ENCODE measurements at places on chromosomes 12 and 14.
A peak's percentile ranks its signal among the peaks of the same experiment; 100 is the strongest.

- DNase-seq, result no peak
Observed at GRCh38 chr14:61033855-61034254, 52.8 kb downstream of the SLC38A6 start.

DNA sequence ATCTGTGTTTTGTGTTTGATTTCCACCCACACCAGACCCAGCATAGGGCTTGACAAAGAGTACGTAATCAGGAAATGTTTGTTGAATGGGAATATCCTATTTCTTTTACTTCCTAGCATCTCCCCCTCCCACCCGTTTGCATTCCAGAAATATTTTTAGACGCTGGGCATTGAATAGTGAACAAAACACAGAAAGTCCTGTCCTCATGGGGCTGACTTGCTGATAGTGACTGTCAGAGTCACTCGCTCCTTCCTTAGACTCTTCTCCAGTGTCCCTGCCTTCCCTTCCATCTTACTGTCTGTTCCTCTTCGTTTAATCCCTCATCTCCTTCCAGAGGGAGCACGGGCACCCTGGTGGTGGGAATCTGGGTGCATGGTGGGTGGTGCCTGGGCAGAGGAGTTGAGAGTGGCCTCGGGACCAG, 53.6 kb downstream of the SLC25A47 start:
- no peak for DNase-seq

DNA sequence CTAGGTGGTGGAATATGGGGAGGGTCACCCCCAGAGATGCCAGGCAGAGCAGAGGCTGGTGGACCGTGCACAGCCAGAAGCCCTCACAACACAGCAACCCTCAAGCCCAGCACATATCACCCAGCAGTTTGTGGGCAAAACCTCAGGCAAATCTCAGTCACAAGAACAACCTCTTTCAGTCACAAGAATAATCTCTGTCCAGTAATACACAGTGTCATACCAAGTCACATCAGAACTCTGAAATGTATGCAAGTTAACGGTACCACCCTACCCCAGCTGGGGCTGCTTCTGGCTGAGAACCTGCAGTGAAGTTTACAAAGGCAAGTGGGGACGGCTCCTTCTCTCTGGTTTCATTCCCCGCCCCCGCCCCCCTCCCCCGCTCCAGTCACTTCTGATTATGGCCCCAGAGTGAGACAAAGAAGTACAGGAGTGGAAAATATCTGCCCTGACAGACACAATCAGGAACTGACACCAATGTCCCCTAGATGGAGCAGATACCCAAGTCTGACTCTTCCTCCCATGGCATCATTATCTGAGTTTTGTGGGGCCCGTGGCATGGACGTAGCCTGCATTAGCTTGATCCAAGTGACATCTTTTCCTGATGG, 480.9 kb upstream of the TMEM132C start:
- DNase-seq, result no peak

- DNase-seq, result no peak
Observed at GRCh38 chr12:122978507-122978955, 1.9 kb upstream of the ARL6IP4 start.

GRCh38 chr12:26614011-26614616, 218.9 kb downstream of the ITPR2 start:
- DNase-seq, result peak; percentile 25

DNA sequence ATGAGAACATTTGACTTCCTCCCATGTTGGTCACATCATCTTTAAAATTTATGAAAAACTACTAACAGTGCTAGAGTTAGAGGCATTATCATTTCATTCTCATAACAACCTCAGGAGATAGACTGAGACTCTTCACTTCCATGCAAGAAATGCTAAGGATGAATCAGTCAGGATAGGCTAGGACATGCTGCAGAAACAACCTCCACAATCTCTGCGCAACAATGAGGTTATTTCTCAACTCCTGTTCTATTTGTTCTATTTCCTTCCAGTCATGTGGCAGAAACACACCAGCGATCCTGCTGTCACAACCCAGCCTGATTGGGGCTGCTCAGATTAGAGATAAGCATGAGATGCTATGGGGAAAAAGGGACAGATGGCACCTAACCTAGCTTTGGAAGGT, 49.0 kb upstream of the TMEM263 start:
- no peak for DNase-seq

GRCh38 chr12:104122298-104122697, 15.7 kb downstream of the NFYB start:
- no peak for DNase-seq

DNA sequence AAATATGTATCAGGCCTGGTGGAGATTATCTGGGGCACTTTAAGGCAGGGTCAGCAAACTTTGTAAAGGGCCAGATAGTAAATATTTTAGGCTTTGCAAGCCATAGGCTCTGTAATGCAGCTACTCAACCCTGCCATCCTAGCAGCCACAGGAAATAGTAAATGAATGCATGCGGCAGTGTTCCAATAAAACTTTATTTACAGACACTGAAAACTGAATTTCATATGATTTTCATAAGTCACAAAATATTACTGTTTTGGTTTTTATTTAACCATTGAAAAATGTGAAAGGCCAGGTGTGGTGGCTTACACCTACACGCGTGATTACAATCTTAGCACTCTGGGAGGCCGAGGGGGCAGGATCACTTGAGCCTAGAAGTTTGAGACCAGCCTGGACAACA, 3.2 kb upstream of the CAMKK2 start:
- no peak for DNase-seq

DNA sequence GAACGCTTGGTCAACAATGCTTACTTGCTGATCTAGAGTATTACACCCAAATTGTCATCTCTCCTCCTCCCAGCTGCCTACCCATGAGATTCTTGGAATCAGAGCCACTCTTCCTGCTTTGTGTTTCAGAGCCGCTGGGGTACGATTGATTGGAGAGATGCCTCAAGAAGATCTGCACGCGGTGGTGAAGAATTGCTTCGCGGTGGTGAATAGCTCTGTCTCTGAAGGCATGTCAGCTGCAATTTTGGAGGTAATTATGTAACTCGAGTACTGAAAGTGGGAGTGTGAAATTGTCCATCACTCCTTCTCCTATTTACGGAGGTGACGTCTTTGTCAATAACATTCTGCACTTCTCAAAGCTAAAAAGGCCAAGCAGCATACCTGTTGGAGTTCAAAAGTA, 93.9 kb downstream of the GLT1D1 start:
- DNase-seq, result no peak

DNA sequence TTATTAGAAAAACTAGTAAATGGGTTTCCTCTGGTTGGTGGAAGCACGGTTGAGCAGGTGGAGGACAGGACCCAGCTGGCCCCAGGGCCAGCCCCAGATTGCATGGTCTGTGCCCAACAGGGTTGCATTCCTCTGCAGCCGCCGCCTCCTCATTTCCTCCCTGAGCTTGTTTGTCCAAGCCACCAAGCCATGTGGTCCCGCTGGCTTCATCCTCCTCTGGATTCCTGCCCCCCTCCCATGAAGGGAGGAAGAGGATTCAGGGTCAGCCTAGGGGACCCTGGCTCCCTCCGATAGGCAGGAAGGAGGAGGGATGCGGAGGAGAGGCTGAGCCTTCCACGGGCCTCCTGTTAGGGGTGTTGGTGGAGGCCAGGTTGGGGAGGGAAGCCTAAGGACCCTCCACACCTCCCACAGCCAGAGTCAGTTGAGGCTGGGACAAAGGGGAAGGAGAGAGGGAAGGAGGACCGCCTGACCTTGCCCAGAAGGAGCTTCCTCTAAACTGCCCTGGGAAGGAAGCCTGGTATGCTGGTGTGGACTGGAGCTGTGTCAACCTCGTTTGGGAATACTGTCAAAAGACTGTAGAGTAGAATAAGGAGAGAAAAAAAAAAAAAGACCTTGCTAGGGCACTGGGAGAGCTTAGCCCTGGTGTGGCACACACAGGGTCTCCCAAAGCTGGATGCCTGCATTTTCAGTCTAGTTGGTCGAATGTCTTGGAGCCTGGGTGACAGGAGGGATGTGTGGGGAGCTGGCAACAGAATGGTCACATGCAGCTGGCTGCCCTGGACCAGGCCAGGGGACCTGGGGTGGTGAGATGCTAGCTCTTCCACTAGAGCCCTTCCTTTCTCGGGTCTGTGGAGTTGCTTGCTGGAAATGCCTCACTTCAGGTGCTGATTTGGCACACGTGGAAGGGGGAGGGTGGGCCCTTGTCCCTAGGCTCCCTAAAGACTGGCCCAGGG, 42.4 kb downstream of the PLEKHG3 start:
- no peak for DNase-seq

DNA sequence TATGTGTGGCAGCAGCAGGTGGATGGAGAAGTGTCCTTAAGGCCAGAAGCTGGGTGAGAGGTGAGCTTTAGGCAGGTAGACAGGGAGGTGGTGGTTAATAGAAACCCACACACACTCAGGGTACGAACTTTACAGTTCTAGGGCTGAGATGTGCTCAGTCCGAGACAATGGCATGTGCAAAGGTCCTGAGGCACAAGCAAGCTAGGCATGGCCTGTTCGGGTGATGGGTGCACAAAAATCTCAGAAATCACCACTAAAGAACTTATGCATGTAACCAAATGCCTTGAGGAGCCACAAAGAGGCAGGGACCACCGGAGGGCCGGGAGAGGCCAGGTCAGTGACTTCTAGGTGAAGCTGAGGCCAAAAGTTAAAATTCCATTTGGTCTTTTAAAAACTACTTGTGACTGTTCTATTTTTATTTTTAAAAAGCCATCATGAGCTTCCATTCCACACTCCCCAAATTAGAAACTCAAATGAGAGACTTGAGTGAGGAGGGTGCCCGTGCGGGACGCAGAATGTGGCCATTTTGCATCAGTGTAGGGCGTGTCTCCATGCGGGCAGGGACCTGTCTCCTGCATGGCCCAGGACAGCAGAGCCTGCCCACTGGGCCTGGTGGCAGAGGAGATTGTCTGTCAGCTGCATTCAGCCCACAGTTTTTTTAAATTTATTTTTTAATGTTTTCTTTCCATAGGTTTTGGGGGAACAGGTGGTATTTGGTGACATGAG, 4.0 kb downstream of the RFLNA start:
- DNase-seq, result no peak

DNA sequence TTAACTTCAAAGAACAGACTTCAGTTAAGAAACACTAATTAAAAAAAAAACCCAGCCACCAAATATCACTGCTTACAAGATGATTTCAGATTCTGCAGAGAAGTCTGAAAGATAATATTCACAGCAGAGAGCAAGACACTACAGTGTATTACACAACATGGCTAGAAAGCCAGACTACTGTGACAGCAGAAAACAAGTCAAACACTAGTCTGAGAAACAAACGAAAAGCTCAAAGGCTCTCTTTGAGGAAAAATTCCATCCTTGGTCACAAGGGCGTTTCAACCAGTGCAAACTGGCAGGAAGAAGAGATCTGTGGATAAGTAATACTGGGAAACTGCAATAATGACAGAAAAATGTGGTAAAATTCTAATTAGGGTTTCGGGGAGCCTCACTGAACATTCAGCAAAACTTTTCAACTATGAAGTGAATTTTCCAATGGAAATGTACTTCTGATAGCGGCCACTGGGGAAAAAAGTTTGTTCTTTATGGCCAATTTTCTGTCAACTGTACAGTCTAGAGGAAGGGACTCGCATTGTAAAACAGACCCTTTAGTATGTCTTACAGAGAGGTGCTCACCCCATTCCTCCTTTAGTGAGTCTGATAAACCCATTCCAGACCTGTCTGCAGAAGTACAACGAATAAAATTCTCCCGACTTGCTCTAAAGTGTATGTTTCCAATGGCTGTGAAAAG, 50.4 kb downstream of the ACADS start:
- DNase-seq, result no peak

DNA sequence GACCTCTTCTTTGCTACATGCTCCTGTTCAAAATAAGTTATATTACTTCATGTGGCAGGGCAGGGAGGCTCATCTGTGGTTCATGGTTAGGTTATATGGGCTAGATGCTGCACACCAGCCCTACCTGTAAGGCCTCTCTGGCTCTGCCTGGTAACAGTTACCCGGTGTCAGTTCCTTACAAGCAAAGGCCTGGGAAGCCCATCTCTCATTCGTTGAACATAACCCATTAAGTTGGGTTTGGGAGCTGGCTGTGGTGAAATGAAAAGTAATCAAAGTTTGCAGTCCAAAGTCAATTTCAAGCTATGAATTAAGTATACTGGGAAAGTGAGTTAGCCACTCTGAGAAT, 183.2 kb downstream of the PPM1H start:
- DNase-seq, result no peak

- no peak for DNase-seq
Observed at GRCh38 chr12:111121840-111122239, 201.5 kb upstream of the MYL2 start.

DNA sequence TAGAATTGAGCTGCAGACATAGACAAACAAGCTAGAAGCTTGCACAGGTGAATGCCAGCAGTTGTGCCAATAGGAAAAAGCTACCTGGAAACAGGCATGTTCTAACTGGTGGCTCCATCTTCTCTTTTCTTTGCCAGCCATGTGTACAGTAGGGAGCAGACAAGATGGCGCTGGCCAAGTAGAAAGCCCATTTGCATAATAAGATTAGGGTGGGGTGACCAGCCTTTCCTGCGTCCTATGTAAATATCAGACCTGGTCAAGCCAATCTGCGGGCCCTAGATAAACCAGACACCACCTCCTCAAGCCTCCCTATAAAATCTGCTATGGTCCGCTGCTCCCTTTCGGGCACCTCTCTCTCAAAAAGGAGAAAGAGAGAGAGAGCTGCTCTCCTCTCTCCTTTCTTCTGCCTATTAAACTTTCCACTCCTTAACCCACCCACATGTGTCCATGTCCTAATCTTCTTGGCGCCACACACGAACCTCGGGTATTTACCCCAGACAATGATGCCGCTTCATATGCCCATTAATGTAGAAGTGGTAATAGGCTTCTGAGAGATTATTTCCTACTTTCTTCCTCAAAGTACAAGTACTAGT, 201.0 kb downstream of the SLC25A21 start:
- DNase-seq, result no peak

DNA sequence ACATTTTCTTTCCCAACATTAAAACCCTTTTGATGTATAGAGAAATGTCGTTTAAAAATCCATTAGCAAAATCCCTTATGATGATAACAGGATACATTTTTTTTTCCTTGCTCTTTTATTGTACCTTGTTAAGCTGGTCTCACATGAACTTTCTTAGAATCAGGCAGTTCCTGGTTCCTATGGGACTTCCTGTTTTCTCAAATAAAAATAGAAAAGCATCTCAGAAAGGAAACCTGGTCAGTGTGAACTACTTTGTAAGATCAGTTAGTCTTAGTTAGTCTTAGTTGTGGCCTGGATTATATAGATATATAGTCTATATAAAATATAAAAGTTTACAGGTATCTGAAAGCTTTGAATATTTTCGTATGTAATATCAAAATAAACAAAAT, 40.3 kb downstream of the LEMD3 start:
- no peak for DNase-seq

All from stimulated activated CD4-positive, alpha-beta T cell treated with anti-CD3 and anti-CD28 coated beads, Interleukin-15, amount 100 ng/mL, for 24 hours (primary cell).